ENCODE measurements at places on chromosomes 12 and 14. TPM values are rescaled to one million over a fixed set of nuclear protein-coding genes. Genes with fewer than 3 reads are reported as not detected.

TMED10 gene
- total RNA-seq: 313 TPM

SPIC gene
- total RNA-seq: not detected

DNA sequence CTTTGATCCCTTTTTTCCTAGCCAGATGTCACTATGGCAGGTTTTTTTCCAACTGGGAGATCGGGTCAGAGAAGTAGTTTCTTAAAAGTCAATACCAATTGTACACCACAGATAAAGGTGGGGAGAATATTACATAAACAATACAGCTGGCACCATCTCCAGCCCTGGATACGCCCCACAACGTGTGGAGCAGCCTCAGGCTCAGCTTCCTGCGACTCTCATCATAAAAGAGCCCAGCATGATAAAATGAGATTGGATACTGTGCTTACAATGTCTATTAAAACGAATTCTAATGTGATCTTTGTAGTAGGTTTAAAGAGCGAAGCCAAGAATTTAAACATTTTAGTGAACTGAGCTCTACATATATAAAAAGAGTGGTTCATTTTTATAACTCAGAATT lies 21.5 kb downstream of the EFCAB11 start:
- DNase-seq: no peak

GPRC5D gene
- total RNA-seq: not detected

OTOGL gene
- 0.34 TPM for total RNA-seq

DTX1 gene
- total RNA-seq: 0.11 TPM

DNA sequence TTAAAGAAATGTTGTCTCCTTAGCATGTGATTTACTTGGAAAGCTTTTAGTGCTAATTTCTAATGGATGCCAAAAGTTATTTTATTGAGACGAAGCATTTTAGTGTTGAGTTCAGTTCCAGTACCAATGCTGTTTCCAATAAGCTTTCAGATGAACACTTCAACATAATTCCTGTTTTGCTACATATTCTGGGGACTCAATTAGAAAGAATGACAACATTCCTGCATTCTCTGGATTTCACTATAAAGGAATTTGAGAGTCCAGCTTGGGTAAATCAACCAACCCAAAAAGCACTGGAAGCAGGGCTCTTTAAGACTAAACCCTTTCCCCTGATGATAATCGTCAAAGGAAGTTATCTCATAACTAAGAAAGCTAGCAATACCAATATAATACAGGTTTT lies 353.0 kb upstream of the TMTC1 start:
- DNase-seq: no peak

- DNase-seq: no peak
Observed at GRCh38 chr12:104513681-104514080, 56.9 kb downstream of the CHST11 start.

DNA sequence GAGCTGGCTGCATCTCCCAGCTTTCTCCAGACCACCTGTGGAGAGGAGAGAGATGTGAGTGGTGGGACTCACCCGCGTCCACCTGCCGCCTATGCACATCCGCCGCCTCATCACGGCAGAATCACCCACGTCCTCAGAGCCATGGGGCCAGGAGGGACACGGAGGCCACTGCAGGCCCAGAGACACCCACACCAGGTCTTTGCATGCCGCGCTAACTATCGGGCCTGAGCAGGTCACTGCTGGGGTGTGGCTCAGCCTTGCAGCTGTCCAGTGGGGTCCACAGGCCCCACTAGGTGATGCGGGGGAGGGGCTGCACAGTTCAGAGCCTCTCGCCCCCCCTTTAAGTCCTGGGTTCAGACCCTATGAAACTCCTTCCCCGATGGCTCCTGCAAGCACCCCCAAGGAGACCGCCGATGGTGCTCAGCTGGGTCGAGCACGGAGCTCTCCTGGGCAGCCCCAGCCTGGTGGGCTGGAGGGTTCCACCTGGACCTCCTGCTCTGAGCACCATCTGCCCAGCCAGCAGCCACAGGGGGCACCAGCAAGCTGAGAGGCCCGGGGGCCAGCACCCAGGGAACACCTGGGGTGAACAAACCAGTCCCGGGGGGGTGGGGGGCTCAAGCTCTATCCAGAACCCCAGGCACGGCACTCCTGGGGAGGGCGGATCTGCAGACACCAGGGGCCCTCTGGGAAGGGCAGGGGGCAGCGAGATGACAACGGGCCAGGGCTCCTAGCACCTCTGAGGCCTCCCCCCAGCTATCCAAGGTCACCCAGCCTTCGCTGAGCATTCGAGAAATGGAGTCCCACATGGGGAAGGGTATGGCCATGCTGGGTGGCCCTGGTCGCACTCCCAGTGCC lies 34.3 kb downstream of the CCNK start:
- DNase-seq: no peak

DNA sequence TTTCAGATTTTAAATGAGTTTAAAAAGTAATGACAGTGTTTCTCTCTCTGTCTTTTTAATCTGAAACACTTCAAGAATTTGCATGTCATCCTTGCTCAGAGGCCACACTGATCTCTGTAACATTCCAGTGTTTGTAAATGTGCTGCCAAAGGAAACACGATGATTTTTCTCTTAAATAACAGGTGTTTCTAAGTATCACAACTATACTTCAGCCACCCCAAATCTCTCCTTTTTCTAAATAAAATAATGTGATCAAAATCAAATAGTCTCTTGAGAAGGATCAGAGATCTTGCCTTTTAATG lies 3.3 kb upstream of the GALC start:
- peak; percentile 19 for DNase-seq

PTPN6 gene
- total RNA-seq: not detected

DNA sequence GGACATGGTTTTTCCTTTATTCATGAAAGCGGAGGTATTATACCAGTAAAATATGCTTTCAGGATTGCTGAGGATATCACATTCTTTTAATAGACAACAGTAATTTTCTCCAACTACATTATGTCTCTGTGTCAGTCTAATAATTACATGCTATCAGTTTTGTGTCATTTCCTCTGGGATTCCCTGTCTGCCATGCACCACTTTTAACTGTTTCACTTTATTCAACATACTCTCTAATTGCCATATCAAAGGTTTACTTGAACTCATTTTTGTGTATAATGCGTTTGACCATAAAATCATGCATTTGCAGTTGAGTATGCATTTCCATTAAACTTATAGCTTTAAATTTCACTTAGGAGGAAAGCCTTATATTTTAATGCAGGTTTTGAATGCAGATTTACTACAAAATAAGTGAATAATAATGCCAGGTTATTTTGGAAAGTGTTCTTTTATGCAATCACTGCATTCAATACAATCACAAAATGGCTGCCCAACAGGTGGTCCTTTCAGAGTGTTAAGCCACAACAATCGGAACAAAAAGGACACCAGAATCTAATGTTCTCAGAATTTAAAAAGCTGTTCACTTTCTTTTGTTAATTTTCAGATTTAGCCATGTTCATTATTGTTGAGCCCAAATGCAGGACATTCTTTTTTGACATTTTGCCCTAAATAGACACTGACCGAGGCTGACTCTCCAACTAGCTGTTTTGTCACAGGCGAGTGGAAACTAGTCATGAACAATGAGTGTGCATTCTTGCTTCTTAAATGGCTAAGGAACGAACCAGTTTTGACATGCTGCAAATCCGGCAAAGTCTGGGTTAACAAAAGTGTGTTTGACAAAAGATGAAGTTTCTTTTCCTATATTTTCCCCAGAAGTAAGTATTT lies 40.9 kb downstream of the MBIP start:
- DNase-seq: no peak

- DNase-seq: no peak
Observed at GRCh38 chr12:8566525-8566924, 25.8 kb upstream of the CLEC4E start.

RNASE3 gene
- not detected for total RNA-seq

DNA sequence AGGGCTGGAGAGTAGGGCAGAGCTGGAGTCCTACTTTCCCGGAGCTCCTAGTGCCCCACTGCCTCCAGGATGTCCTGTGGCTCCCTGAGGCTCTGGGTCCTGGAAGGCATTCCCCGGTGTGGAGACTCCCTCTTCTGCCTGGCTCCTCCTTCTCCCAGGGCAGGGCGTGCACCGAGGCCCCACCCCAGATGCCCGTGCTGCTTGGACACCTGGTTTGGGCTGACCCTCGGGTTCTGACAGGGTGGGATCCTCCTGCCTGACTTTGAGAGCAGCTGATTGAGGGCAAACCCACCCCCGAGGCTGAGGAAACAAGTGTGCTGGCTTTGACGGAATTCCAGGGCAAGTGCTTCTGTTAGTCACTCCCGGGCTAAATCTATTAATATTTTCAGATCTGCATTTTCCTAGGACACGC lies 15.4 kb downstream of the TEAD4 start:
- DNase-seq: peak; percentile 53

RFX4 gene
- not detected for total RNA-seq

DNA sequence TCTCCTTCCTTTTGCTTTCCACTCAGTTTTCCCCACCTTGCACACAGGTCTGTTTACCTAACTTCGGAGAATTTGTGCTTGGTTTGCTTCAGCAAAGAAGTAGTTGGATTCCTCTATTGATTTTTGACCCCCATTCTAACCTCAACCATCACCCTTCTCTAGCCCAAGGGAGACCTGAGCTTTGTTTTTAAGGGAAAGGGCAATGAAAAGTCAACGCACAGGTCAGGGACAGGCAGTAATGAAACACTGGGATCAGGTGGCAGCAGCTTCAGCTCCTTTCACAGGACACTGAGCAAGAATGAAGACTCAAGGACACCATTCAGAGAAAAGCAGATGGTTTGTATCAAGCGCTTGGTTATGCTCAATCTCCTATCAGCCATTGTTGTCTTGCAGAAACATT lies 46.9 kb upstream of the KRR1 start:
- no peak for DNase-seq

DNA sequence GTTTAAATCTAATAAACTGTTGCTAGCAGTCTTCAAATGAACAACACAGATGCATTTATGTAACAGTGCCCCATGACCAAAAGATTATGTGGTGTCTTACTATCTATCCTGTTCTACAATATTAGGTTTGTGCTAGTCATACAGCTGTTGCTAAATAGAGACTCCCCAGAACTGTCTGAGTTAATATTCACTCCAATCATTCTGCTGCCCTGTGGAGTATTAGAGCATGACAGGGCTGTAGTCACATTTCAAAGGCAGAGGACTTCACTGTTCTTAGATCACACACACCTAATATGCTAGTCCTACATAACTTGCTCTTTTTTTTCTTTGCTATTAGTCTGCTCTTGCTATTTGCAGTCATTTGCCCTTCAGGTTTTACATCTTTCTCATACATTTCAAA lies 157.6 kb upstream of the MDGA2 start:
- DNase-seq: no peak

BEGAIN gene
- not detected for total RNA-seq

GRCh38 chr12:30824311-30824710 lies 69.6 kb upstream of the CAPRIN2 start:
- DNase-seq: no peak

DIO2 gene
- 0.38 TPM for total RNA-seq

GRCh38 chr14:74223016-74223415 lies 16.2 kb upstream of the VSX2 start:
- no peak for DNase-seq

DNA sequence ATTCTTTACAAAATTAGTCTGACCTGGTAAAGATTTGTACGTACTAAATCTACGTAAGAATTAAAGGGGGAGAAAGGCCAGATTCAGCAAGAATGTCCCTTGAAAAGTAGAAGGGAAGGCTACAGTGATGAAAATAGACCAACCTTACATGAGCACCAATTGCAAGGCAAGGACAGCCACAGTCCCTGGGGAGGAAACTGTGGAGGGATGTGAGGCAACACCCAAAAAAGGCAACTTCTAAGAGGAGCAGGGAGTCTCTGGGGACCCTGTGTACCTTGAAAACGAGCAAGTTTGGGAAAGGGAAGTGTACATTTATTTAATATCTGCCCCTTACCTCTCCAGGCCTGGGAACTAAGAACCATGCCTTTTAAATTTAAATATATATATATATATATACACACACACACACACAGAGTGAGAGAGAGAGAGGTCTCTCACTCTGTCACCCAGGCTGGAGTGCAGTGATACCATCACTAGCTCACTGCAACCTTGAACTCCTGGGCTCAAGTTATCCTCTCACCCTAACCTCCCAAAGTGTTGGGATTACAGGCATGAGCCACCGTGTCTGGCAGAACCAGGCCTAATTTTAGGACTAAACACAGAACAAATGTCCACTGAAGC lies 56.4 kb downstream of the TMCC3 start:
- no peak for DNase-seq

DNA sequence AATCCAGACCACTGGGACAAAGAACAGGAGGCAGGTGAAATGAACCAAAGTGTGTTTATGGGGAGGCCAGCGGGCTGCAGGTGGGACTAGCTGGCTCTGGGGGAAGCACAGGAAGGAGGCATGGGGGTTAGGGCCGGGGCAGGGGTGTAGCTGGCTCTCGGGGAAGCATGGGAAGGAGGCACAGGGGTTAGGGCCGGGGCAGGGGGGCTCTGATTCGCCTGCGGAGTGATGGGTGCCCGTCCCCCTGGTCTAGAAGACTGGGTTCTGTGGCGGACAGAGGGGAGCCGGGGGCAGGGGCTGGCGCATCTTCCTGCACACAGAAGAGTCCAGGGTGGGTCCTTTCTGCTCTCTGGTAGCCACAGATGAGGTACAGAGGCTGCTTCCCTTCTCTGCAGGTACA lies 310.3 kb downstream of the TMEM121 start:
- DNase-seq: no peak

DNA sequence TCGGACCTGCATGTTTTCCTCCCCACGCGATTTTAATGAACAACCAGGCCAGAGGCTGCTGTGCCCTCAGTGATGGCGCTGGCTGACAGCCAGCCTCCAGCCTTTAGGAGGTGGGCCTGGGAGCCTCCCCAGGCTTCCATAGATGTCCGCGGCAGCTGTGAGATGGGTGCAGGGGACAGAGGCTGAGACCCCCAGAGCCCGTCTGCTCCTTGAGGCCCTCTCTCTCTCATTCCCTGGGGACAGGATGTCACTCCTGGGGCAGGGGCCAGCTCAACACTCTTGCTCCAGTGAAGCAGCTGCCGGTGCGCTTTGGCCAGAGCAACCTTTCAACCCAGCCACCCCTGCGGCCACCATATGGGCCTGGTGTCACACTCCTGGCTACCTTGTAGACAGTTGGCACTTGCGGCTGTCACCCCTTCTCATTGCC lies 24.8 kb downstream of the MVK start:
- DNase-seq: no peak

GRCh38 chr14:68682166-68683103 lies 110.4 kb downstream of the ZFP36L1 start:
- DNase-seq: peak; percentile 98

FOXN4 gene
- total RNA-seq: not detected

FAIM2 gene
- total RNA-seq: 4.1 TPM

DNA sequence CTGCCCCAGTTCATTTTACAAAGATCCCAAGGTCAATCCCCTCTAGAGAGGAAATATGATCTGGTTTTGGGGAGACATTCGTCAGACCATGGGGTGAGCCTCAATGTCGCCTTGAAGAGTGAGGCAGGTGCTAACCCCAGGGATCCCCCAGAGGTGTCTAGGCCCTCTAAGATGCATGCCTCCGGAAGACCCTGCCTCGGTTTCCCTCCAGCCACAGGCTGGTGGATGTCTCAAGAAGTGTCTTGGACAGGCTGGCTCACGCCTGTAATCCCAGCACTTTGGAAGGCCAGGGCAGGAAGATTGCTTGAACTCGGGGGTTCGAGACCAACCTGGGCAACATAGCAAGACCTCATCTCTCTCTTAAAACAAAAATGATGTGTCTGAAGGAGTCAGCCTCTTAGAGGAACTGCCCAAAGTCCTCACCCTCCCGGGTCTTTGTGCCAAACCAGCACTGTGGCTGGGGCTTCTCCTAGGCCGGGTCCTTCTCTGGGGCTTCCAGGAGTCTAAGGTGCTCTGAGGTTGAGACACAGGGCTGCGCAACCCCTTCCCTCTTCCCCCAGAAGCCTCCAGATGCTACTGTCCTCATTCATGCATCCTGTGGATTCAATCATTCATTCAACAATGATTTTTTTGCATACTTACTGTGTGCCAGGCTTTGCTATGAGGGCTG lies 24.7 kb upstream of the BEGAIN start:
- DNase-seq: no peak

KLHDC2 gene
- 37.7 TPM for total RNA-seq
